ENCODE measurements at places on chromosomes 2 and 18.
A peak's percentile ranks its signal among the peaks of the same experiment; 100 is the strongest.

DNA sequence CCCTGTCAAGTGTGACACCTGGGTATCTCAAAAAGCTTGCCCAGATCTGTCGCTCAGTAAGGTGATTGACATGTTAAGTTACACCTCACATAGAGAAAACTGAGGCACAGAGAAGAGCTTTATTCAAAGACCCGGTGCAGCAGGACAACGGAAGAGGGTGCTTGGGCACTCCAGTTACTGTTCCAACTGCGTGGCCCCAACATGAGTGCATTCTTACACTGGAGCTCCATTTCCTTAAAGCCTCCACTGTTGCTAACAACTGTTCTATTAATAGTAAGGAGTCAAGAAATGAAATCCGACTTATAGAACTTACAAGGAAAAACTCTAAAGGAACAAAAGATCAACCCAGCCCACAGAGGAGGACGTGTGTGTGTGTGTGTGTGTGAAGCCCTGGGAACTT is 54.8 kb upstream of the REV1 start:
- no peak for DNase-seq

- no peak for DNase-seq
Measured at GRCh38 chr2:133865141-133865540, 296.9 kb upstream of the NCKAP5 start.

- no peak for DNase-seq
Measured at GRCh38 chr18:35746826-35747339, 165.3 kb downstream of the GALNT1 start.

- no peak for DNase-seq
Measured at GRCh38 chr18:52596748-52597435, 256.9 kb downstream of the DCC start.

DNA sequence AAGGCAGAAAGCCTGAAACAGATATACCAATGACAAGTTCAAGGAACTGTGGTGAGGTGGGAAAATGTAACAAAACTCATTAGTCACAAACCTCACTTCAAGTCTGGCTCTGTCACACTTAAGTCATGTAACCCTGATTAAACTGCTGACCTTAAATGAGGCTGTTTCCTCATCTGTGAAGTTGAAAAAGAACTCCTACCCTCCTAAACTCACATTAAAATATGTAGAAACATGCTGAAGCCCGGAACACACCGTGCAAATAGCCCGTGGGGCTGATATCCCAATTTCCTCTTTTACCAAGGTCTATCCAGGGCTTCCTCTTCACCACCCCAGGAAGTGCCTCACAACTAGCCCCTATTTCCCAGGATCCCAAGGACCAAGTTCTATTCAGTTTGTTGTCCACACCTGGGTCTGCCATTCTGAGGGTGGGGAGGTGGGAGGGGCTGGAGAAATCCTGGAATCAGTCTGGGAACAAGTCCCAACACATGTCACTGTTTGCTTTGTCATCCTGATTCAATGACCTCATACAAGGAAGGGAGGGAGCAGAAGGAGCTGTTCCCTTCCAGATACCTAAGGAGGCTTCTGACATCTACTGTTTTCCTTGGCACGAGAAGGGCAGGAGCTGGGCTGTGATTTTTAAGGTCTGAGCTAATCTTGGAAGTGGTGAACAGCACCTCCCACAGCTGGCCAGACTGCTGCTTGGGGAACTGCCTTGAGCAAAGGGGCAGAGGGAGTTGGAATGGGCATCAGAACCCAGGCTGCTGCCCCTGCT is 42.3 kb downstream of the SLC4A1AP start:
- DNase-seq, result no peak

- no peak for DNase-seq
Measured at GRCh38 chr2:176525086-176525485, 255.8 kb downstream of the MTX2 start.

GRCh38 chr2:157932480-157933159 is 56.5 kb upstream of the ACVR1 start:
- peak; percentile 63 for DNase-seq

- DNase-seq, result no peak
Measured at GRCh38 chr2:67038195-67038594, 358.9 kb upstream of the ETAA1 start.

GRCh38 chr18:76697441-76697901 is 124.9 kb upstream of the ZNF236 start:
- DNase-seq, result no peak

DNA sequence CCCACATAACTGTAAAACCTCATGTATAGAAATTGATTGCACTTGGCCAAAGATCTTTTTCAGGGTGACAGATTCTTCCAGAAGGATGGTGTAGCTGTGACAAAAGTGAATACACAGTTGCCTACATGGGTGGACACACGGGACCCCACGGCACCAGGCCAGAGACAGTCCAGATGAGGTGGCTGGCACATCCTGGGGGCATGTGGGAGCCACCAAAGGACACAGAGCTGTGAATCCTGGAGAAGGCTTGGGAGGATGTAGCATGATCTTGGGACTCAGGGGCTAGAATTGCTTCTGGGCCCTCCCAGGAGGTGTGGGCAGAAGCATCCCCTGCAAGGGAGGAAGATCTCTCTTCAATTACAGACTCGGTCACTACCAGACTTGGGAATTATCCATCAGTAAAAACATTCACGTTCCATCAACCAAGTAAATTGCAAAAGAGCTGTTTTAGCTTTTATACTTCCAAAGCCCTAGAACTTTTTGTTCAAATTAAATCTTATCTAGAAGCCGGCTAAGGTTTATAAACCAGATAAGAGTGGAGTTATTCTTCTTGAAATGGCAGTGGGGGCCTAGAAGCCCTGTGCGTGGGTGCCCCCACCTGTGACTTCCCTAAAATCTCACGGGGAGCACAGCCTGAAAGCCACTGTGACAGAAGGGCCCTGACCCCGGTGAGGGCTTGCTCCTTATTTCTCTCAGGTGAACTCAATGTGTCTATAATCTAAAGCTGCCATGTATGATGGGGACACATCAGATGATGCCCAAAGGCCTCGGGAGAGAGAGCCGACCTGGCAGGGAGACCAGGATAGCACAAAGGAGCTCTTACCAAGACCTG is 81.7 kb downstream of the SEPTIN10 start:
- no peak for DNase-seq

GRCh38 chr2:234279637-234280036 is 217.2 kb downstream of the ARL4C start:
- DNase-seq, result no peak

- DNase-seq, result no peak
Measured at GRCh38 chr18:3392467-3392855, 57.5 kb upstream of the TGIF1 start.

GRCh38 chr2:138879931-138880330 is 99.7 kb upstream of the NXPH2 start:
- no peak for DNase-seq

DNA sequence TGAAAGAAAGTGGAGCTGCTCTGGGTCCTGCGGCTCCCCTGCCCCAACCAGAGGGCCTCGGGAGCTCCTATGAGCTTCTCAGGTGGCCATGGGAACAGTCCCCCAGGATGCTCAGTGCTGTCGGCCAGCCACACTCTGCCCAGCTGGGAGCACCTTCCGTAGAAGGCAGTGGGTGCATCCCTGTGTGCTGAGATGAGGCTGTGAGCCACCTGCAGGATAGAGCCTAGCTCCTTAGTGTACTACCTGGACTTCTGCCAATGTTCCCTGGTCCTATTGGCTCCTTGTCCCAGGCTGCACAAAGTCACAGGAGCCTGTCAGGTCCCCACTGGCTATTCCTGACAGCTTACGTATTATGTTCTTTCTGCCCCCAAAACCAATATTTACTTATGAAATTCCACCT is 16.1 kb downstream of the PRELID3A start:
- DNase-seq, result no peak

GRCh38 chr2:188570370-188570769 is 278.7 kb downstream of the GULP1 start:
- DNase-seq, result no peak

GRCh38 chr18:13465124-13465446 is 246.5 kb downstream of the LDLRAD4 start:
- no peak for DNase-seq

DNA sequence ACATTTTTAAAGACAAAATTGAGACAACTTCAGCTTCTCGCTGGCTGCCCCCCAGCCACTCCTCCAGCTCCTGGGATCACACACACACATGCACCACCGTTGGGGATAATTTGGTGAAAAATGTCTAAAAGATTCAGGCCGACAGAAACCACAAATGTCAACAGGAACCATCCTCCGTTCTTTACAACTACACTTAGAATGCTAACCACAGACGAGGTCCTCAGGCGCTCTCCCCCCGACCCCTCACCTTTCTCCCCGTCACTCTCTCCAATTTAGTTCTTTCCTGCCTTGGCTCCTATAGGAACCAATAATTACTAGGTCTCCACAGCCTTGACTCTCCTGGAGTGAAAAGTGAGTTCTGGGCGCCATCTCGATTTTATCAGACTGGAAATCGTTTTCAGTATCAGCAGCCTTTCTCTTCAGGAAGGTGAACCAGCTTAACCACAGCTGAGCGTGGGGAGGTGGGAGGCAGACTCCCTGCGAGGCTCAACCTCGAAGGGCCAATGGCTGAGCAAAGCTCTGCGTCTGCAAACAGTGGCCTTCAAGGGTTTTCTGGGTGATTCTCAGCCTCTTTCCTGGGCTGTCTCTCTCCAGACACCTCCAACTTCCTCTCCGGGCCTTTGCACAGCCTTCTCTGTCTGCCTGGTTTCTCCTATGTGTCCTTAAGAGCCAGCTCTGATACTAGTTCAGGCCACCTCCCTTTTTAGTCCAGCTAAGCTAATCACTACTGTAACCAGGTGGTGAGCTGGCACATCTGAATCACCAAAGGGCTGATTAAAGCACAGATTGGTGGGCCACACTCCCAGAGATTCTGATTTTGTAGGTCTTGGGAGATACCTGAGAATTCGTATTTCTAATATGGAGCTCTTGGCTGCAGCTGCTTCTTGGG is 115.7 kb upstream of the COPS8 start:
- no peak for DNase-seq

DNA sequence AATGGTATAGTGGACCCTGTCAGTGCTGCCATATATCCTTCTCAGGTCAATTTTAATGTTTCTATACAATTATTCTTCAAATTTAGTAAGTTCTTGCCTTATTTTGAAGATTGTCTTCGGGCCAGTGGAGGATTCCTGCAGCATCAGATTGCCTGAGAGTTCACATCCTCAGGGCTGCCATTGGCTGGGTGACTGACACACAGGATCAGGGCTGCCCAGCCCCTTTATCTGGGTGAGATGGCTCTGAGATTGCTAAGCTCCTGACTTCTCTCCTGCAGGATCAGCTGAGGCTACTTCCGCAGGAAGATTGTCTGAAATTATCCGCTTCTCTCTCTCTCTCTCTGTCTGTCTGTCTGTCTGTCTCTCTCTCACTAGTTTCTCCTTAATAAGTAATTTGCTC is 567.4 kb downstream of the TSN start:
- DNase-seq, result no peak

DNA sequence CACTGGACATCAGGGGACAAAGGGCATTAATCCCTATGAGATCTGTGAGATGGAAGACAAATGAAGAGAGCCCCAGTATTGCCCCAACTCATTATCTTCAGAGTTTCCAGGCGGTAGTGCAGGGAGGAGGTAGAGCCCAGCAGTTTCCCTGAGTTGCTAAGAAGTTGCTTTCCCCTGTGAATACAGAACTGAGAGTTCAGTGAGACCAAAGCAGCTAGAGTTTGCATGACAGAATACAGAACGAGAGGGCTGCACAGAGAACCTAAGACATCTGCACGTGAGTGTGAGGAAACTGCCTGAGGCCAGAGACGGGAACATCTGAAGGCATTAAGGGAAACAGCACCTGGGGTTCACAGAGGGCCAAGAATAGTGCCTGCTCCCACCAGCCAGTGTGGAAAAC is 18.1 kb upstream of the PGAP1 start:
- no peak for DNase-seq

- no peak for DNase-seq
Measured at GRCh38 chr2:67612576-67613042, 215.5 kb downstream of the ETAA1 start.

GRCh38 chr2:96764253-96764637 is 3.5 kb downstream of the CNNM4 start:
- no peak for DNase-seq

GRCh38 chr2:127362971-127363370 is 24.8 kb downstream of the MAP3K2 start:
- no peak for DNase-seq

- DNase-seq, result no peak
Measured at GRCh38 chr2:27717070-27717795, 53.5 kb downstream of the SLC4A1AP start.

- no peak for DNase-seq
Measured at GRCh38 chr2:1990724-1991123, 246.4 kb upstream of the PXDN start.

GRCh38 chr2:8753609-8754008 is 71.8 kb downstream of the ID2 start:
- no peak for DNase-seq

DNA sequence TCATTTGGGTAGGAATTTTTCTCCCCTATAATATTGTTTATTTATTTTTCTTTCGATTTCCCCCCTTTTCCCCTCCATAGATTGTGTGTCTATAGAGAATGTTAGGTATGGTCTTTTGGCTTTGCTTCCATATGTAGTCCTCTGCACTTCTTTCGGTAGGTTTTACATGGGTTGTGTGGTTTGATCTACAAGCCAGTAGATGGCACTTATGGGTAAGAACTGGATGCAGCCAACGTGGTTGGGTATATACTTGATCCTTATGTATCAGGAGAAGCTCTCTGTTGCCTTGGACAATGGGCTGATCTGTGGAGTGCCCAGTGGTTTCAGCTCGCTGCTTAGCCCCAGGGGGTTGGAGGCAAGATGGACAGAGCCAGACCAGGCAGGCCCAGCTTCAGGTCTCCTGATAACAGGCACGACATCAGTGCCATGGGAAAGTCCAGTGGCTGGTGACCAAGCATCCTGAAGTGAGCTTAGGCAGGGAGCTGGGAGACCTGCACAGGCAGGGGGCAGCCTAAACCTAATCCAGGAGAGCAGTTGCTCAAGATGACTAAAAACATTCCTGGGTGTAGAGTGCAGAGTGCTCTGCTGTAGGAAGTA is 488.3 kb downstream of the CCDC85A start:
- no peak for DNase-seq

DNA sequence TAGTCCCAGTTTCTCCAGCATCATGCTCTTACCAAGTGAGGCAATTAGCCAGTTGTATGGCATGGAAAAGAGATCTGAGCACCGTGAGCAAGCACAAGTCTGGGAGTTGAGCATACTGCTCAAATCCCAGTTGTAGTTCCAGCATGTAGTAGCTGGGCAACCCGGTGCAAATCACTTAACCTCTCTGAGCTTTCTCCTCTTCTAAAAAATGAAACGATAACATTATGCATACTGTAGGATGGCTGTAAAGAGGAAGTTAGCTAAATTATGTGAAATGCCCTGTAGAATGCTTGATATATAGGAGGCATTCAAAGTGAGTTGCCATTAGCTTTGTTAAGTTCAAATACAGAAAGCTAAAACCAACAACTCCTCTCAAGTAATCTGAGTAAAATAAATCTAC is 164.0 kb upstream of the ZEB2 start:
- DNase-seq, result no peak

DNA sequence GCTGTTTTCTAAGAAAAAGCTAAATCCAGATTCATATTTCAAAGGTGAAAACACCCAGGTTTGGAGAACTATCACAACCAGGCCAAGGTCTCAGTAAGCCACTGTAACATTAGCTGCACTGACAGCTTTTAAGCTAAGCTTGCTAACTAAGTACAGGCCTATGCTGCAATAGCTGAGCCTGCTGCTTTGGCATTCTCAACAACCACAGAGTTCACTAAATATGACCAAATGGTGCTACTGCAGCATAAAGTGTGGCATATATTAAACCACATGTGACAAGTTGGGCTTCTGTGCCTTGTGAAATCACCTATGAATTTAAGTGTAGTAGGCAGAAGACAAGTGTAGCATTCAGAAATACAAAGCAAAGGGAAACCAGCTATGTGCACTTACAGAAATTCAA is 206.7 kb downstream of the TCF4 start:
- no peak for DNase-seq
